GM12865 (cell line): ENCODE measurements at places on chromosomes 12 and 14.

DNA sequence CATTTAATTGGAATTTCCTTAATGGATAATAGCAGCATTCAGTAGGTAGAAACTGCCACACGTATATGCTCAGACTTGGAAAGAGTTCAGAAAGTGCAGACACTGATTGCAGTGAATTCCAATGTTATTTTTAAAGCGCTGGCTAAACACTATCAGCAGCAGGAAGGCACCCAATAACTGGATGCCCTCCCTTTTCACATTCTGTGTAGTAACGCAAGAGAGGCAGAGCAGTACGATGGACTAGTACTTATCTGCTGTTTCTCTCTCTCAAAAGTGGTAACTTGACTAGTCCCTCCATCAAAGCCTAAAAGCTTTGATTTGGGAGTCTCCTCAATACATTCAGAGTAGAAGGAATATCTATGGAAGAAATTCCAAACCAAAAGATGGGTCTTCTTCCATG is 791.0 kb downstream of the TMTC2 start:
- no peak for DNase-seq

DNA sequence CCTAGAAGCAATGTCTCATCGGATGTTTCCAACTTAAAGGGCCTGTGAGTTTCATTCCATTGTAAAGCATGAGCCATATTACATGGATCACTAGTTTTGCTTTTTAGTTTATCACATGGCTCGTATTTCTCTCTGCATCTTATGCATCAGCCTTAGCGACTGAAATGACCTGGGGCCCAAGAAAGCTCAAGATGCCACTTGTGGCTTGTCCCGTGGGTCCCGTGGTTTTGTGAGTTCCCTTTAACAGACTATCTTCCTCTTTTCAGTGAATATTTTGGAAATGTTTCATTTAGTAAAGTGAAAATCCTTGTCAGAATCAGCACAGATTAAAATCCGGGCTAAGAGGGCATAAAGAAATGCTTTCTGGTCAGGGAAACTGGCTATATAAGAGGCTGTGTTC is 86.2 kb upstream of the PPM1H start:
- DNase-seq: no peak

GRCh38 chr14:104131968-104132732 is 6.2 kb upstream of the KIF26A start:
- DNase-seq: no peak

GRCh38 chr12:46664761-46665287 is 161.0 kb downstream of the SLC38A4 start:
- peak; percentile 55 for DNase-seq

DNA sequence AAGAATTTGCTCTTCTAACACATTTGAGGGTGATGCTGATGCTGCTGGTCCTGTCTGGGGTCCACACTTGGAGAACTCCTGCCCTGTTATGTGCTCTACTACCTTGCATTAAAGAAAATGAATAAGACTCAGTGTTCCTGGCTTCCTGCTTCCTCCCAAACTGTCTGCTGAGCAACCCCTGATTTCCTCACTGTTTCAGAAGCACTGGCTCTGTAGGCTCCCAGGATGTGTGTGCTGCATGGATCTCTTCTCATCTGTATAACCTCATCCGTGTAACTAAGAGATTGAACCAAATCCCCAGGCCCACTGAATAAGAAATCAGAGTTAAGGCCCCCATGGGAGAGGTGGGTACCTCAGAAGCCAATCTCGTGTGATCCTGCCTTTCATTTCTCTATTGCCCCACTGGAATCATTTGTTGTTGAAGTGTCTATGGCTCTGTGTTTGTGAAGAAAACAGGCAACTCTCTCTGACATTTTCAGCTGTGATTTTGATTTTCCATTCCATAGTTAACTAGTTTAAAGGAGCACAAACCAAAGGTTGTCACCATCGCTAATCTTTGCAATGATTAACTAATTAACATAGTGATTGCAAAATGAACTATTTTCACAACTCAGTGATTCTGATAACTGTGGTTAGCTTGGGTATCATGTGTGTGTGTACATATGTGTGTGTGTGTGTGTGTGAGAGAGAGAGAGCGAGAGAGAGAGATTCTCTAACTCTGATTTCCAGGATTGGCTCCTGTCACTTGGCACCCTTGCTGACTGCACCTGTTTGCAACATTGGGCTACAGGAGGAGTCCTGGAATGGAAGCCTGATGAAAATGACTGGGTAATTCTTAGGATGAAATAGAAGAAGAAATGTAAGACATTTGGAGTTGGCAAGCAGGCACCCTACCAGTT is 196.2 kb downstream of the SLC38A4 start:
- no peak for DNase-seq

DNA sequence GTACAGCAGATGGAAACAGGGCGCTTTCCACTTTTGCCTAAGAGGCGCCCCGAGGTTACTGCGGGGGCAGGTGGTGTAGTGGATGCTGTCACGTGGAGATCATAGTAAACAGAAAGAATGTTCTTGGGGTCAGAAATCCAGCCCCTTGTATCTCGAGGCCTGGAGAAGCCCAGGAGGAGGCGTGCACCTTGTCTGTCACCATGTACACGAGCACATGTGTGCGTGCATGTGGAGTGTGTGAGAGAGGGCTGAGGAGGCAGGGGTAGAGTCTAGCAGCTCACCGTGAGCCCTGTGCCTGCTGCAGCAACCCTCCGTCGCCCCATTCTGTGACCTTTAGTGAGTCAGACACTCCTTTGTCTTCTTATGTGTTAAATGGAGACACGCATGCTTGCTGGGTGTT is 59.0 kb downstream of the CACNA1C start:
- DNase-seq: no peak

- DNase-seq: no peak
These were observed 239.1 kb downstream of the EGLN3 start for GRCh38 chr14:33711811-33712216.

- DNase-seq: no peak
These were observed 1.7 kb downstream of the FAIM2 start for GRCh38 chr12:49901986-49902385.

GRCh38 chr12:117685110-117685926 is 283.5 kb downstream of the KSR2 start:
- DNase-seq: no peak

GRCh38 chr14:23605931-23606585 is 27.5 kb upstream of the JPH4 start:
- peak; percentile 85 for DNase-seq
